Erythroblast (primary cell): ENCODE measurements at places on chromosomes 13 and 19.

DNA sequence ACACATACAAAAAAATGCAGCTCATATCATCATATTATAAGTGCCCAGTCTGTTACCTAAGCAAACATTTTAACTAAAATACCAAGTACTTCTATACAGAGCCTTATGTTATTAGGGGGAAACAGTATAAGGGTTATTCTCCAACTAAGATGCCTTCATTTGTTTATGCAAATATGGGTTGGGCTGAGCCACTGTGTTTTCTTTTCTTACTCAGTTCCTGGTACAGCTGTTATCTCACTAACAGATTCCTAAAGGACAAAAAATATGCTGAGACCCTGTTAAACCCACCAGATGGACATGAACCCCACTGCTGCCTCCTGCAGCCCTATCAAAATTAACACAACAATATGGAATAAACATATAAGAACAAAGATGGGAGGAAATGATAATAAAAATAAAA lies 34.5 kb upstream of the SMAD9 start:
- no peak for DNase-seq

DNA sequence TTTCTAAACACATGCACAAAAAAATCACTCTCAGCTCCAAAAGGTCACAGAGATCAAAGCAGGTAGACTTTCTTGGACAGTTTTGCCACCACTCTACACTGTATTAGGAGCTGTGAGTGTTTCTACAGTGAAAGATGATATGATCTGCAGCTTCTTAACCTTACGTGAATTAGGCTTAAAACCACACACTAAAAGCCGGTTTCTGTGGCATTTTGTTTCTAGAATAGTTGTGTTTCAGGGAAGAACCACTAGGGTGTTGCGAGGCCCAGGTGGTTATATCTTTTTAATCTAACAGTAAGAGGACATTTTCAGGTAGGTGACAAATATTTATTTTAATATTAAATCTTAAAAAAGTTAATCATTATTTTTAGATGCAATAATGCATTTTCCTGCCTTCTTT lies 216.4 kb downstream of the KLF5 start:
- no peak for DNase-seq

DNA sequence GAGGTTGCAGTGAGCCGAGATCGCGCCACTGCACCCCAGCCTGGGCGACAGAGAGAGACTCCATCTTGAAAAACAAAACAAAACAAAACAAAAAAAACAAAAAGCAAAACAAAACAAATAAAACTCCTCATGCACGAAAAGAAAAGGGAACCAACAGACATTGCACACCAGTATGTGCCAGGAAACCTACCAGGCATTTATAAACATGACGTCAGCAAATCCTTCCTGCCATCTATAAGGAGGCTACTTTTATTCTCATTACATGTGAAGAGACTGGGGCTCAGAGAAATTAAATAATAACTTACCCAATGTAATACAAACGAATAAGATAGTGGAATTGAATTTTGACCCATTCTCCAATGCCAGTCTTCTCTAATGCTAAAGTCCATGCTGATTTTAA lies 197.2 kb downstream of the NUFIP1 start:
- DNase-seq = no peak

DNA sequence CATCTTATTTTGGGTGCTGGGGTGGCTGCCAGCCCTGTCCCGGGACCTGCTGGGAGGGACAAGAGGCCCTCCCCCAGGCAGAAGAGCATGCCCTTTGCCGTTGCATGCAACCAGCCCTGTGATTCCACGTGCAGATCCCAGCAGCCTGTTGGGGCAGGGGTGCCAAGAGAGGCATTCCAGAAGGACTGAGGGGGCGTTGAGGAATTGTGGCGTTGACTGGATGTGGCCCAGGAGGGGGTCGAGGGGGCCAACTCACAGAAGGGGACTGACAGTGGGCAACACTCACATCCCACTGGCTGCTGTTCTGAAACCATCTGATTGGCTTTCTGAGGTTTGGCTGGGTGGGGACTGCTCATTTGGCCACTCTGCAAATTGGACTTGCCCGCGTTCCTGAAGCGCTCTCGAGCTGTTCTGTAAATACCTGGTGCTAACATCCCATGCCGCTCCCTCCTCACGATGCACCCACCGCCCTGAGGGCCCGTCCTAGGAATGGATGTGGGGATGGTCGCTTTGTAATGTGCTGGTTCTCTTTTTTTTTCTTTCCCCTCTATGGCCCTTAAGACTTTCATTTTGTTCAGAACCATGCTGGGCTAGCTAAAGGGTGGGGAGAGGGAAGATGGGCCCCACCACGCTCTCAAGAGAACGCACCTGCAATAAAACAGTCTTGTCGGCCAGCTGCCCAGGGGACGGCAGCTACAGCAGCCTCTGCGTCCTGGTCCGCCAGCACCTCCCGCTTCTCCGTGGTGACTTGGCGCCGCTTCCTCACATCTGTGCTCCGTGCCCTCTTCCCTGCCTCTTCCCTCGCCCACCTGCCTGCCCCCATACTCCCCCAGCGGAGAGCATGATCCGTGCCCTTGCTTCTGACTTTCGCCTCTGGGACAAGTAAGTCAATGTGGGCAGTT lies 8.6 kb downstream of the CALM3 start:
- DNase-seq = no peak

DNA sequence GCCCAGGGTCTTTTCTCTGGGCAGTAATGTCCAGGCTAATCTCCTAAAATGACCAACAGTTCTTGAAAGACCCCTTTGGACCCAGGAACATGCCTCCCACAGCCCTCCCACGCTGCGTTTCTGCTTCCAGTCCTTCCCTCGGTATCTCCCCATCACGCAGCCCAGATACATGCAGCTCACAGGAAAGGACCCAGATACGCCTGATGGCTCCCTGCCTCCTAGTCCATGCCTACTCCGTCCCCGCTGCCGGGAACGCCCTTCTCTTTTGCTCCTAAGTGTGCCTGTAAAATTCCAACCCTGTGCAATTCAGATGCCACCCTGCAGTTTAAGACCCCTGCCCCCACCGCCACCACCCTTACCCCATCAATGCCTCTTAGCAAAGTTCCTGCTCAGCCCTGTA lies 778 bp downstream of the MUC16 start:
- DNase-seq = no peak

DNA sequence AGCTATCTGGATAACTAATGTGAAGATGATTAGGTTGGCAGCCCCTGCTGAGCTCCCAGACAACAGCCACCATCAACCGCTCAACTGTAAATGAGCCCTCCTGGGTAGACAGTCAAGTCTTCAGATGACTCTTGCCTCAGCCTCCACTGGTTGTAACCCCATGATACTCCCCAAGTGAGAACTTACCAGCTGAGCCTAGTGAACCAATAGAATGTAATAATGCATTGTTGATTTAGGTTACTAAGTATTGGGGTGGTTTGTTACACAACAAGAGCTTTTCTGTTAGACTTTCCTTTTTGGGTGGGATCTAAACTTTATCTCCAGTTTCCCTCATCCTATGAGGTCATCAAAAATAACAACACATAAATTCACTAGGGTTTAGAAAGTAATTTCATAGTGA lies 69.4 kb downstream of the CYSLTR2 start:
- DNase-seq = no peak

GRCh38 chr19:31174948-31175347 lies 174.3 kb downstream of the TSHZ3 start:
- no peak for DNase-seq

DNA sequence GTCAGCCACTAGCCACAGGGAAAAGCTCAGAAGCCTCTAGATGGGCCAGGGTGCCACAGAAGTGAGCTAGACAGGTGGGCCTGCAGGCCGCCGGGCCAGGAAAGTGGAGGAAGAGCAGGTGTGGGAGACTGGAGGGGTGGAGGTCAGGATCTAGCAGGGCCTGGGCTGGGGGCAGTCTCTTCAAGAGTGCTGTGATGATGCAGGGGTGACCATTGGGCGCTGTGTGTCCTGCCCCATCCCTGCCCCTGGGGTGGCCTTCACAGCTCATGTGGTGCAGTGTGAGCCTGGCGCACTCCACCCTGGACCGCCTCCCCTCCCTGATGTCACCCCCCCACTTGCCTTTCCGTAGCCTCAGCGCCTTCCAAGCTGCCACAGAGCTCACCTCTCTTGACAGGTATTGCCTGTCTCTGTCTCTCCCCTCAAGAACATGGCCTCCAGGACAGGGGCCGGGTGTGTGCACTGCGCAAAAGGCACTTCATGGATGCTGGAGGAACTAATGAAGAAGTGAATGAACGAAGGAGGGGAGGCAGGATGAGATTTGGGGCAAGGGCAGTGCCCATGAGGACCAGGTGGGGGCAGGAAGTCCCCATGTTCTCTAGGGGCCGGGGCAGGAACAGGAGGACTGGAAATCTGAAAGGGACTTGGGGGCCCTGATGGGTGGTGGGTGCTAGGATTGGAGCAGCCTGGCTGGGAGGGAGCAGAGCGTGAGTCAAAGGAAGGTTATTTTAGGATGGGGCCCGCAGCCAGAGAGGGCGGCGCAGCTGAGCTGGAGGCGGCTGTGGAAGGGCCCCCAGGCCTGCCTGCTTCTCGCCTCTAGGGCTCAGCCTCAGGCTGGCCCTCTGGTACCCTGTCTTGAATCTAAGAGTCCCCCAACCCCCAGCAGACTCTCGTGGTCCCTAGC lies 6.6 kb downstream of the SSBP4 start:
- no peak for DNase-seq

GRCh38 chr13:46546084-46546768 lies 6.7 kb upstream of the LRCH1 start:
- no peak for DNase-seq

DNA sequence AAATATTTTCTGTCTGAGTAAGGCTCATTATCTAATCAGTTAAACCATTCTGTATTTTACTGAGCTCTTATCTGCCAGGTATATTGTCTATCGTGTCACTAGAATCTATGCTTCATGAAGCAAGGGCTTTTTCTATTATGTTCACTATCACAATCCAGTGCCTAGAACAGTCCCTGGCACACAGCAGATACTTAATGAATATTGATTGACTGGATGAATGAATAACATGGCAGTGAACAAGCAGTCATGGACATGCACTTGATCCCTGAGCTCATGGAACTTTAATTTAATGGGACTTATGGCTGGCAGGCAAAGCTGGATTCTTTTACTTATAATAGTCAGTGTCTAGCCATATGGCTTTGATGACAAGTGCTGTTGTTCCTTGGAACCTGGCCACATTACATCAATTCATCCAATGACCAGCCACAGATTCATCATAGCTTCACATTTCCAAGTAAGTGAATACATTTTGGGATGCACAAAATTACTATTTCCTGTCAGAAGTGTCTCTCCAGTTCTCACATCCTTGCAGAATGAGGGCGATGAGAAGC lies 214.8 kb downstream of the COG6 start:
- DNase-seq = no peak

DNA sequence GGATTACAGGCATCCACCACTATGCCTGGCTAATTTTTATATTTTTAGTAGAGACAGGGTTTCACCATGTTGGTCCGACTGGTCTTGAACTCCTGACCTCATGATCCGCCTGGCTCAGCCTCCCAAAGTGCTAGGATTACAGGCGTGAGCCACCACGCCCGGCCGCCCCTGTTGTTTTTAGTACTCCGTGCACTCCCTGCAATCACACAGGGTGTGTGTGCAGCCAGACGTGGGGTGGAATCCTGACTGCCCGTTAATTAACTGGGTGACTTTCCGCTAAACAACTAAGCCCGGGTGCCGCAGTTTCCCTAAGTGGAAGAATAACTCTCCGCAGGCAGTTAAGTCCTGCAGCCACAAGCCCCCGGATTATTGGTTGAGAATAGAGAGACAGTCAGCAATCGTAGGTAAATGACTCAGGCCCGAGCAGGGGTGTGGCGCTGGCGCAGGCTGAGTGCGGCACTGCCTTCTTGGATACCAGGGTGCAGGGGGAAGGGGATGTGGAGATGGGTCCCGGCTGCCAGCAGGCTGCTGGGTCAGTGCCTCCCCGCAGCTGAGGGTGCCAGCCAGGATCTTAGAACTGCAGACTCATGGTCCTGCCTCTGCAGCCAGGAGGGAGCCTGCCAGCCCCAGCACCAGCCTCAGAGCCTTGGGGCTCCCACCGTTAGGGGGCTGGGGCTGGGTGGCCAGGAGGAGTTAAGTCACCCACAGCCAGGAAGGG lies 6.1 kb upstream of the FXYD3 start:
- DNase-seq = no peak

- DNase-seq = no peak
These were observed 4.0 kb downstream of the POSTN start for GRCh38 chr13:37594550-37594949.

- DNase-seq = no peak
These were observed 903.4 kb upstream of the SLC10A2 start for GRCh38 chr13:103969520-103970050.

DNA sequence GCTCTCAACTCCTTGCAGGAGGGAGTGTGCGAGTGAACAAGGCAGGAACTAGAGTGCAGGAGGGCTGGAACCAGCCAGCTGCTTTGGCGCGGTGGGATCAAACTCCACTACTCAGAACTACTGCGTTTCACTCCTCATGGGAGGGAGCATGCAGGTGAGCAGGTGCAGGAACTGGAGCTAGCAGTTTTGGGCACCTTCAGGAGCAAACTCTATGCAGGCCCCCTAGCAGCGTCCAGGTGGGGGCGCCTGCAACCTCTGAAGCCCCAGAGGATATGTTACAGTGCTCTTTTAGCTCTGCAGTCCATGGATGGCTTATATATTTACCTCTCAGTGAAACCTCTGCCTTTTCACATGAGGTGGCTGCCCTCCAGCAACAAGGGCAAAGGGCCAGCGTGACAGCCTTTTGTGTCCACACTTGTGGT lies 1303.4 kb downstream of the PCDH9 start:
- DNase-seq = peak; percentile 5

DNA sequence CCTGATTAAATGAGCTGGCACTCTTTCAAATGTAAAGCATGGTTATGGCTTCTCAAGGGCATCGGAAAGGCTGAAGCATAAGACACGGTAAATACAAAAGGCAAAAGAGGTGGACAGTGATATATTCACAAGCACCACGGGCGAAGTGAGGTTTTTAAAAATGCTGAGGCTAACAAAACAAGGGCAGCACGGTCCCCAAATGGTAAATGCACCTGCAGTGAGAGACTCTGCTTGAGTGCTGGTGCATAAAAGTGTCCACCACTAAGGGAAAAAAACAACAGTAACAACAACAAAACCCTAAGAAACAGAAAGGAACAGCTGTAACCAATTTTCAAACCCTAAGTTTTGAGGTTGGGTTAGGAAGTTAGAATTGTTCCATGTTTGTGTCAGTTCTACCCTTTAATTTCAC lies 234.9 kb downstream of the PCDH9 start:
- DNase-seq = no peak

DNA sequence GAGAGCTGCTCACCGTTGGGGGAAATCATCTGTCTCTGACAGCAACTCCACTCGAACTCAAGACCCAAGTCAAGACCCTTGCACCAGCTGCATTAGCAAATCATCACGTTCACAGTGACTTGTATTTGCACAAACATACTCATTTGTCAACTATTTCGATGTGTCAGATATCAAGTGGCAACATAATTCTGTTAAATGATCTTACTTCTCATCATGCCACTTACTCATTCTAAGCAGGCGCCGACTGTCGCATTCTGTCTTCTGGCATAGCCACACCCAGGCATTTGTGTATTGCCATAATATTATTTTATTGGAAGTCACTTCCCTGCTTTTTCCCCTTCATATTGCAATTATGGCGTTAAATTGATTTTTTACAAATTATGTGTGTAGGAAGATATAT lies 23.0 kb upstream of the ATP1A3 start:
- no peak for DNase-seq
